Activated naive CD4-positive, alpha-beta T cell treated with anti-CD3 and anti-CD28 coated beads, Interleukin-2, amount 50 U/mL, for 16 hours (primary cell): ENCODE measurements at places on chromosomes 13 and 19.

DNA sequence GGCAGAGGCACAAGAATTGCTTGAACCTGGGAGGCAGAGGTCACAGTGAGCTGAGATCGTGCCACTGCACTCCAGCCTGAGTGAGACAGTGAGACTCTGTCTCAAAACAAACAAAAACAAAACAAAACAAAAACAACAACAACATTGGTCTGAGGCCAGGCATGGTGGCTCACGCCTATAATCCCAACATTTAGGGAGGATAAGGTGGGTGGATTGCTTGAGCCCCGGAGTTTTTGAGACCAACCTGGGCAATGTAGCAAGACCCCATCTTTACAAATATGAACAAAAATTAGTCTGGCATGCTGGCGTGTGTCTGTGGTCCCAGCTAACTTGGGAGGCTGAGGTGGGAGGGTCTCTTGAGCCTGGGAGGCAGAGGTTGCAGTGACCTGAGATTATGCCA, 16.0 kb upstream of the NWD1 start:
- no peak for DNase-seq

- no peak for DNase-seq
These were observed 122.5 kb downstream of the STK24 start for GRCh38 chr13:98454389-98454881.

DNA sequence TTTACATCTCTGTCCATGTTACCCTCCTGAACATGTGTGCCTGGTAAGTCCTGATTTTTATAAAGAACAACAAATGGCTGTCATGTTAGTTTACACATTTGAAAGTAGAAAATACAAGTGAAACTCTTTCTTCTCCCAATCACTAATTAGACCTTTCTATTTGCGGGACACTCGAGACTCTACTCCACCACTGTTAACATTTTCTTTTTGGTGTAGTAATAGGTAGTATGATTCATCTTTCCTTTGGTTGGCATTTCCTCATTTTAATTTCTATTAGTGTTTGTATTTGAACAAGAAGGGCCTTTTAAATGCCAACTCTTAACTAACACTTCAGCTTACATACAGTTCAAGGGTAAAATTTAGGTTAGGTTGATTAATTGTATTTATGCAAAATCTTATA, 371.1 kb downstream of the PCDH9 start:
- DNase-seq, result no peak

DNA sequence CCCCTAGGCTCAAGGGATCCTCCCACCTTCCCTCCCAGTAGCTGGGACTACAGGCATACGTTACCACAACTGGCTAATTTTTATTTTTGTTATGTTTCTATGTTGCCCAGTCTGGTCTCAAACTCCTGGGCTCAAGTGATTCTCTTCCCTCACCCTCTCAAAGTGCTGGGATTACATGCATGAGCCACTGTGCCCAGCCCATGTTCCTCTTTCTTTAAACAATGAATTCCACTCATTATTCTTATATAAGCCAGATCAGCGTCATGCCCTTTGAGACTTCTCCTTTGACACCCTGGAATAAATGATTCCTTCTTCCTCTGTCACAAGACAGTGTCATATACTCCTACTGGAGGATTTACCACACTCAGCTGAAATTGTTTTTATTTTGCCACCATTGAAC, 519.9 kb upstream of the SPRY2 start:
- DNase-seq, result no peak

DNA sequence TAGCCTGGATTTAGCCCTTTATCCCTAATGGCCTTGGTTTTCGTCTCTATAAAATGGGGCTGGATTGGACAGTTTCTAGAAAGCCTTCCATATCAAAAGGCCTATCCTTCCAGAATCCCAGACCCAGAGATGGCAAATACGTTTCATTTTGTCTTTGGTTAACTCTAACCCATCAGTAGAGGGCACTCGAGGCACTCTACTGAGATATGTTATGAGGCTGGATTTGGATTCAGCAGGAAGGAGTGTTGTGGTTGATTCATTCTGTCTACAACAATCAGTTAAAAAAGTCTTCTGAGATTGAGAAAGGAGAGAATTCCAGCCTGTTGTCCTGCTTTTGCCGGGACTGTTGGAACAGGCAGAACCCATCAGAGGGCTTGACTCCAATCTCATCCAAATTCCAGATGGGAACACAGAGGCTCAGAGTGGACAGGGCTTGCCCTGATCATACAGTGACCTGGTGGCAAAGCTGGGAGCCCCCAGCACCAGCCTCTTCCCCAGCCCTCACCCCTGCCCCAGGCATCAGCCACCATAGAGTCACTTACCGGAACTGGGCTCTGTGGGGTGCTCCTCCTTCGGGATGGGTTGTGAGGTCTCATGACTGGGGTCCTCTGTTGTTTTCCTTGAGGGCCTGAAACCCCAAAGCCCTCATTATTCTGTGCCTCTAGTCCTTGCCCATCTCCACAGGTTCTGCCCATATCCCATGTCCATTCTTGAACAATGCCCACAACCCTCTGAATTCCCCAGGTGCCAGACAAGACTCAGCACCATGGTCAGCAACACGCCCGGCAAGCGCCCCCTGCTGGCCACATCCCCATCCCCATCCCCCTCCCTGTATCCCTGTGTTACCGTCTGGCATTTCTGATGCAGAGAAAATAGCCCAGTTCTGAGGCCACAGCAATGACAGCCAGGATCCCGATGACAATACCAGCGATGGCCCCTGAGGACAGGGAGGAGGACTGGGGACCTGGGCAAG, 12.3 kb upstream of the ZNF180 start:
- no peak for DNase-seq

DNA sequence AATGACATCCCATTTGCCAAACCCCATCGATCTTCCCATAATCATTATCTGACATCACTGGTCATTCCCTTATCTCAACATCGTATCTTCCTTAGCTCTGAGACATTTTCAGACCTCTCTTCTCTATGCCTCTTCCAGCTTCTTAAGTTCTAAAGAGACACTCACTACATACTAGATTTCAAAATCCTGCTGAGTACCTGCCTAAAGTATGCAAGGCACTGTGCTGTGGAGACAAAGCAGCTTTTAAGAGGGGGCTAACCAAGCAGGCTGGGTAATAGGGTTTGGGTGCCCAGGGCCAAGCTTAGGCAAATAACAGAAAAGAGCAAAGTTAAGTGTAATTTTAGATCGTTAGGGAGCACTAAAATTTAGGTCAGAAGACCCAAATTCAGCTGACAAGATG, 3.4 kb upstream of the POMP start:
- DNase-seq, result no peak

DNA sequence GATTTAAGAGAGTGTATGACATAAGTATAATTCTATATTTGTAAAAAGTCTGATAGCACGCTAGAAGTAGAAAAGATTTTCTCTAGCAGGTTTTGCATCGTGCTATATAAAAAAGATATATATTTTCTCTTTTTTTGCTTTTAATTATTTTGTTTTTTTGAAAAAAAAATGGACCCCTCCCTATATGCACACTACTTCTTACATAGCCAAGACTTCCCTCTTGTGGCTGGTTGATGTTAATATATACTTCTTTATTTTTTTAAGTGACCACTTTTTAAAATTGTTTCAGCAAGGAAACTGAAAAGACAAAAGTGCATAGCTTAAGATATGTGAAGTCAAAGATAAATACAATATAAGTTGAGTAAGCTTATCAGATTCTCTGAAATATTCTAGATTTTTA, 1202.8 kb downstream of the DIAPH3 start:
- no peak for DNase-seq
